Cerebellar nuclear complex (tissue), 1 donor: ENCODE measurements at places on chromosomes 1 and 21.

DNA sequence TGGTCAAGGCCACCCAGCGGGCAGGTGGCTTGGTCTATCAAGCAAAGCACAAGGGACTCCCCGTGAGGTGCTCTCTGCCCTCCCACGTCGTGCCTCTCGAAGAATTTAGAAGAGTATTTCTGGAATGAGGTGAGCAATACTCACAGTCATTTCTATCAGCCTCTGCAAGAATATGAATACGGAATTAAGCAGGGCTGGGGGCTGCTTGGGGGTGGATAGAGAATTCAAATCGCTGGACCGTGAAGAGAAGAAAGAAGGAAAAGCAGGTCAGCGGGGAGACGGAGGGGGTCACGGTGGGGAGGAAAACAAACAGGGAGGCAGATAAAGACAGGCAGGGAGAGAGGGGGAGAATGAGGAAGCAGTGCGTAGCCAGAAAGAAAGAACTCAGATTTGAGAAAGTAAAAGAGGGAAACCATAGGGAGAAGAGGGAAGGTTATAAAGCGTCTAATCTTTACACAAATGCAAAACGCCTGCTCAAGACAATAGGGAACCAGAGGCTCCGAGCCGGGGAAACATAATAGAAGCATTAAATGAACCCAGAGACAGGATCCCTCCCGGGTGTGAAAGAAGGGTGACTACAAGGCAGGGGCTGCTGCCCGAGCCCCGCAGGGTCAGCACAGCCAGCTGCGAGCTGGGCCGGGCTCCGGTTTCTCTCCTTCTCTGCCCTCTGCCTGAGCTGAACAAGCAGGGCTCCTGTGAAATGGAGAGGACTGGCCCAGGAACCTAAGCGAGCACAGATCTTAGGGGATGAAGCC, 2.1 kb upstream of the EDN2 start:
- no peak for DNase-seq

DNA sequence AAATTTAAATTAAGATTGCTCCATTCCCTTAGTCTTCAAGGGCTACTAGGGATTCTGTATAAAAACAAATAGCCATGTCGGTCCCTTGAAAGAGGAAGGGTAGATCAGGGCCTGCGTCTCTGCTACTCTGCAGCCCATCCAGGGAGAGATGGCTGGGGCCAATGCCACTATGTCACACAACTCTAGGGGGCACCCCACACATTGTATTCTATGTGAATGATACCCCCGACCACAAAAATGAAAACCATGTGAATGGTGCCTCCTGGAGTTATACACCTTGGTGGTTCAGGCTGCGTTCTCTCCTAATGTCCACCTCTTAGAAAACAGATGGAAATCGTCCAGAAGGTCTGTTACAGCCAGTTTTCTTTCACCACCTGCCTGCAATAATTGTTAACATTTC, 18.0 kb downstream of the PIK3C2B start:
- DNase-seq, result no peak

DNA sequence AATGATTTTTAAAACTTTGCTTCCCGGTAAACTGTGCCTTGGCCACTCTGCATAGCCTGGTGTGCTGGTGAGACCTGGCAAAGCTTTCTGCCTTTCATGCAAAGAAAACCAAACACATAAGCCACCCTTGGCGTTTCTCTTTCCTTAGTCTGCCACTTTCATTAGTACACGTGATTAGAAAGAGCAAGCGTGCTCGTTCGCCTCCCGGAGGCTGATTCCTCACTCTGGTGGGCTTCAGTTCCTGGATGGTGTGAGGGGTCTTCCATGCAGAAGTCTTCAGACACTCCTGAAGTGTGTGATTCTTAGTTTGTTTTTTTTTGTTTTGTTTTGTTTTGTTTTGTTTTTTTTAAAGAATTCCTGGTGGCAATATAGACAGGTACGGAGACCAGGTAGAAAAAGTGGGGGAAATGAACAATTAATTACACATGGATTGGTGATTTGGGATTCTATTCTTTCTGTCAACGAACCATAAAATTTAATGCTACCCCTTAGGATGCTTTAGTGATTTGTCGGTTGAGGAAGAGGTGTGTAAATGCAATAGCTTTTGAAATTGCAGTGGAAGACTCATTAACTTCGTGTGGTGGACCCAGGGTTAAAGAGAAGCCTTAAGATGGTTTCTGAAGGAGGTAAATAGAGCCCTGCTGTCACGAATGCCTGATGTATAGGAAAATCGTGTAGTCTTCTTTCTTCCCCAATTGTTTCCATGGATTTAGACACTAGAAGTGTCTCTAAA, 2.1 kb downstream of the GALNT2 start:
- DNase-seq, result no peak

DNA sequence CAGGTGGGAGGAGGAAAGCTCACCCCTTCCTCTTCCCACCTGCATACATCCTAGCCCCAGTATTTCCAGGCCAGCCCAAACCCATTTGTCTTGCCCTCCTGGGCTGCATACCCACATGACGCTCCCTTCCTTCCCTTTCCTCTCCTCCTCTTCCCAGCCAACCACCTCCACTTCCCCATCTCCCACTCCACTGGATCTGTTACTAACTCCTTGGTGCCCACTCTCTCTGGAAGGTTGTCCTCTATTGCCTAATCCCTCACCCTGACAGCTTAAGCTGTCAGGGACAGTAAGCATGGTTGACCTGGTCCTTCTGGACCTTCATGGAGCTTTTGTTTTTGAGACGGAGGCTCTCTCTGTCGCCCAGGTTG, 23.0 kb upstream of the SYNC start:
- DNase-seq, result no peak

DNA sequence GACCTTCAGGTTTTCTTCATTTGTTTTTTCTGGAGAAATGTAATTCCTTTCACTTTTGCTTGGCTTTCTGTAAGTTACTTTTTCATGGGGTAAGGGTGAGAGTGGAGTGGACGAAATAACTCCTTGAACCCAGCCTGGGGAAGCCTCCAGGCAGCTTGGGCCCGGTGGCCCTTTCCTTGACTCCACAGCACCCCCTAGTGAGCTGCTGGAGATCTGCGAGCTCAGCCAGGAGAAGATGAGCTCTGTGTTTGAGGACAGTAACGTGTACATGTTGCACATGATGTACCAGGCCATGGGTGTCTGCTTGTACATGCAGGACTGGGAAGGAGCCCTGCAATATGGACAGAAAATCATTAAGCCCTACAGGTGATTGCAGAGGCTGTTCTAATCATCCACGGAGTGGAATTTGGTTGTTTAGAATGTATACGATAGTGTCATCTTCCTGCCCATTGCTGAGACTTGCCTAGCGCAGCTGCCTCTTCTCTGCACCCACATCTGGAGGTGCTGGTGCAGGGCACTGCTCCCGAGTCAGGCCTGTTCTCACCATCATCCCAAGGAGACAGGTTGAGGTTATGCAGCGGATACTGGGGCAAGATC, 51.0 kb downstream of the SMYD2 start:
- no peak for DNase-seq

DNA sequence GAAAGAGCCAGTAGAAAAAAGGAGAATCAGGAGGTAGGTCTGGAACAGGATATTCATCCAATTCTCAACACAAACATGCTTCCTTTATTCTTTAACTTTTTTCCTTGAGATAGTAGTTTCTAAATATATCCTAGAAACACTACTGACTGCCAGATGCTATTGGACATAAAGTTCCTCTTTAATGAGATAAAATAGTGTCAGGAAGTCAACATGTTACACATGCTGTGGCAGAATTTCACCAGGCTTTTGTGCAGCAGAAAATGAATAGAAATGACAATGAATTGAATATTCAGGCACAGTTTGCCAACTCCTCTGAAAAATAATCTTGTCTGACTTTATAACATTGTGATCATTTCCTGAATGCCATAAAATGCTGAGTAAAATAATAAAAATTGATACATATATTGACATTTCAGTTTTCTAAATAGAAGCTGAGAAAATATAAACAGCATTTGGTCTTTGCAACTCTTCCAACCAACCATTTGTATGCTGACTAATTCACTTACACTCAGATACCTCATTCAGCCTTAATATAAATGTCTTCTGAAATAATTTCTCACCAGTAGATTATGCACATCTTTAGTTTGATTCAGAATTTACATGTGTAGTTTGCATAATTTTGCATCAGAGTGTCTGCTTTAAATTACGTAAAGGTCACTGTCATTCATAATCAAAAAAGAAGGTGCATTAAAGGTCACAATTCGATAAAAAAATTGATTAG, 486.1 kb upstream of the ADGRL2 start:
- no peak for DNase-seq
